ENCODE measurements at places on chromosomes 7 and 10.
A peak's percentile ranks its signal among the peaks of the same experiment; 100 is the strongest.

GRCh38 chr7:52473756-52474155 lies 561.7 kb upstream of the POM121L12 start:
- no peak for DNase-seq

DNA sequence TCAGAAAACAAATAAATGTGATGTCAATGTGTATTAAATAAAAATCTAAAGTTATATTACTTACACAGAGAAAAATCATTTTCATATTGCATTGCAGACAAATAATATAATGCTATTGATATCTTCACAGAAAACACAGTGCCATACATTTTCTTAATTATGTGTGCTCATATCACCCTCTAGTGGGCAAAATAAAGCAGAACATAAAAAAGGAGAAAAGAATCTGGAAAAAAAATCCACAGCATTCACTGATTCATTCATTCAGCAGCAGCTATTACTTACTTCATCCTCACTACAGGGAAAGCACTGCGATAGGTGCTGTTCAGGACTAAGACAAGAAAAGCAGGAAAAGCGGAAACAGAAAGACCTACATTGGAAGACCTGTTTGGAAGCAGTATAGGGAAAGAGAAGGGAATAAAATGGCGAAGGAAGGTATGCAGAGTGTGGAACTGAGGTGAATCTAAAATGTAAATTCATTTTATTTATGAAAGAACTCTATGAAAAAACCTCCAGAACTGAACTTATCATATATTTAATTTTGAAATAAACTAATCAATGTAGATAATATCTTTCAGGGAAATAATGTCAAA lies 73.2 kb downstream of the POT1 start:
- DNase-seq = no peak

GRCh38 chr7:79216236-79216635 lies 237.2 kb downstream of the MAGI2 start:
- DNase-seq = no peak

- DNase-seq = no peak
These were observed 528.5 kb upstream of the MGMT start for GRCh38 chr10:128938558-128938957.

DNA sequence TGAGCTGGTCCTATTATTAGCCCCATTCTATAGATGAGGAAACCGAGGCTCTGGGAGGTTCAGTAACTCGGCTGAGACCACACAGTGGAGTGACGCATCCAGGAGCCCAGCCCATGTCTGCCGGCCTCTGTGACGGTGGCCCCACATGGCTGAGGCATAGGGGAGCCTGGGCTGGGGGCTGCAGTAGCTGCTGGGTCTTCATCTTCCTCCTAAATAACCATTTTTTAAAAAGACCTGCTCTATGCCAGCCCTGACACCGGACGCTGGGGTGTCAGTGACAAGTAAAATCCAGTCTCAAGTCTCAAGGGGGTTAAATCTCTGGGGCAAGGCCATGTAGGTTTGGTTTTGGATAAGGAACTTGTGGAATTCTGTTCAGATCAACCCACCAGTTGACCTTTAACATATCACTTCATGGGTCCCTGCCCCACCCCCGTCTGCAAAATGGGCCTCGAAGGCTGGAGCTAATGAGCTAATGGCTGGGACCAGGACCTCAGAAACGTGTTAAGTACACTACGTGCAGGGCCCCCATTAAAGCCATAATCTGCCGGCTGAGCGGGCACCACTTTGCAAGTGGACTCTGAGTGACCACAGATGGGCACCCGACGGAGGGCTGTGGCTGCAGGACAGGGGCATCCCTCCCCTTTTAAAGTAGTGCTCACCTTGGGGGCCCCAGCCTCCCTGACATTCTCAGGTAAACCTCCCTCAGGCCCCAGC lies 136.5 kb upstream of the UNC5B start:
- peak; percentile 44 for DNase-seq

- DNase-seq = peak; percentile 95
These were observed at the start of gene INSIG1 for GRCh38 chr7:155297517-155298287. Gene INSIG1, plus strand, starts transcription at chr7:155297878. Its CDS starts 408 bp downstream, at chr7:155298286.

DNA sequence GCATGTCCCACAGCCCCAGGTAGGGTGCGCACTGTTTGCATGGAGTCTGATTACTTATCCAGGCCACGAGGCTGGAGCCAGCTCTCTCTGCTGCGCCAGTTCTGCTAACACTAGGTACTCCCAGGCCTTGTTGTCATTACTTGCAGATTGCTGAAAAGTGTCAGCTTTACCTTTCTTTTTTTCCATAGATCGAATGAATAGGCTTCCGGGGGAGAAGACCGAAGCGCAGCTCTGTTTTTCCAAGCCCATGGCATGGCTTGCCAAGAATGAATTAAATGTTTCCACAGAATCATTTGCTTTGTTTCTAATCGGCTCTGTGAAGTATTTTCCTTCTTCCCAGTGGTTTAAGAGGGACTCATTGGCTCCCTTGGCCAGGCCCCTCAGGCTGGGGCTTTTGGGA lies 285.8 kb downstream of the BMPER start:
- DNase-seq = no peak

DNA sequence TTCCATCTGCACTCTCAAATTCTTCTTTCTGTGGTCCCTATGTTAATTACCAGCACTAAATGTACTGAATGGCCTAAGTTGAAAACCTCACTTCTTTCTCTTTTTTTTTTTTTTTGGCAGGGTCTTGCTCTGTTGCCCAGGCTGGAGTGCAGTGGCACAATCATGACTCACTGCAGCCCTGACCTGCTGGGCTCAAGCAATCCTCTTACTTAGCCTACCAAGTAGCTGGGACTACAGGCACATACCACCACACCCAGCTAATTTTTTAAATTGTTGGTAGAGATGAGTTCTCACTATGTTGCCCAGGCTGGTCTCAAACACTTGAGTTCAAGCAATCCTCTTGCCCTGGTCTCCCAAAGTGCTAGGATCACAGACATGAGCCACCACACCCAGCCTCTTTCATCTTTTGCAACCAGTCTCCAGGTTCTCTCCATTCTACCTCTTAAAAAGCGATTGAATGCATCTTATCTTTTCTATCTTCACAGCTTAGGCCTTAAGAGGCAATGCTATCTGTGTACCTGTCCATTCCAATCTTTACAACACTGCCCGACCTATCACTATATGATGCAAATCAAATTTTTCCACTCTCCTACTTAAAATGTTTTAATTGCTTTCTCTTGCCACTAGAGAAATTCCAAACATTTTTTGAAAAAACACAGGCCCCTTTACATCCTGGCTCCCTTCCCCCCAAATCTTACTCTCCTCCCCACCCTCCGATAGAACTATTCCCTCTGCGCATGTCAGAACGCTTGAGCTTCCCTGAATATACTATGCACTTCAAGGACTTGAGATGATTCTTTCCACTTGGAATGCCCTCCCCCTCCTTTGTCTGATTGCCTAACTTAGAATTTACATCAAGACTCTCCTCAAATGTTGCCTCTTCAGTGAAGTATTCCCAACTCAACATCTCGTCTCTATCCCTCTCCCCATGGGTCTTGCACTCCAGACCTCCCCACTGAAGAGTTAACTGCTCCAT lies 6.0 kb downstream of the ICA1 start:
- DNase-seq = no peak

DNA sequence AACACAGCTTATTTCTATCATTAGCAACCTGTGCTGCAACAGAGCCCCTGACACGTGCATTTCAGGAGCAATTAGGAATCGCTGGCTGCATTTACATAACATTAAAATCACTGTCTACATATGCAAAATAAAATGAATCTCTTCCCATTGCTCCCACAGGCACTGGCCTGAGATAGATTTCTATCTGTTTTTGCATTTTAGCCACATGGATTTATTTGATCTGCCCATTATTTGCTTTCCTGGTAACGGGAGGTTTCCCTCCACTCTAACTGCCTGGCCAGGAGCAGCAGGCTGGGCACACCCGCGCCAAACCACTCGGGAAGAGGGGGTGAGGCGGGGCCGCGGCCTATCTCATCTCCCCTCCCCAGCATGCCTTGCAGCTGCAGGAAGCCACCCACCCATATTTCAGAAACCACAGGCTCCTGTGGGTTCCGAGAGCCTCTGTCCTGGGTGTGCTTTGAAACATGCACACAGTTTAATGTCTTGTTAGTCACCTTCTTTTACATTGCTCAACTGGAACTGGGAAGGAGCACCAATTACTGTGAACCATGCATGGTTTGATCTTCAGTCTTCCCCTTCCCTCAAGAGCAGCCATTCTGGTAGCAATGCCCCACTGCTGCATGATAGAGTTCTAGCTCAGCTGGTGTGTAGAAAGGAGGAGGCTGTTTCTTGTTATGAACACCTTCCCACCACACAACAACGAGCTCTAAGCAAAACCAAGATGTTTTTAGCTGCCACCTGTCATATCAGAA lies 37.7 kb upstream of the IKZF1 start:
- DNase-seq = no peak

DNA sequence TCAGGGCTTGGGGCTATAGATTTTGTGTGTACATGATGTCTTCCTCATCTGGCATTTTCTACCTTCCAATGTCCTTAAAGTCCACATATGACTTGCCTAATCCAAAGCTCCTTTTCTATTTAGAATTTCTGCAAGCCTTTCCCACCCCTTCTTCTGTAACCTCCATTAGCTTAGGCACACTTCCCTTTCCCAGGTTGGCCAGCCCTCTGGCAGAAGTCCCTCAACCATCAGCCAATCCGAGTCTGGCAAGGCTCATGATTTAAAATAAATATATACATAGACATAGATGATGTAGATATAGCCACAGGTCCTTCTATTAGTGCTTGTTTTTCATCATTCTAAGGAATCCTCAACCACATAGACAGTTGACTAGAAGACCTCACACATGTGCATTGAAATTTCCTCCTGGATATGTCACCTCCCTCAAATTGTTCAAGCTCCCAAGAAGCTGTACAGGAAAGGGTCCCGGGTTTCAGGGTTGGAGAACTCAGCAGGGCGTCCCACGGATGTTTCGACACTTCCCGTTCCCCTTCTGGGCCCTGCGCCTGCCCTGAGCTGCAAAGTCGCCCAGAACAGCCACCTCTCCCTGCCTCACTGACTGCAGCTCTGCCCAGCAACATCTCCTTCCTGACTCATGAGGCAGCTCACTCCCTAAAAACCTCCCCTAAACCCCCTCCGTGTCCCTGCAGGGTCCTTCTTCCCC lies 20.4 kb upstream of the PIK3AP1 start:
- DNase-seq = no peak

- no peak for DNase-seq
These were observed 74.8 kb downstream of the CDK6 start for GRCh38 chr7:92761391-92762097.

DNA sequence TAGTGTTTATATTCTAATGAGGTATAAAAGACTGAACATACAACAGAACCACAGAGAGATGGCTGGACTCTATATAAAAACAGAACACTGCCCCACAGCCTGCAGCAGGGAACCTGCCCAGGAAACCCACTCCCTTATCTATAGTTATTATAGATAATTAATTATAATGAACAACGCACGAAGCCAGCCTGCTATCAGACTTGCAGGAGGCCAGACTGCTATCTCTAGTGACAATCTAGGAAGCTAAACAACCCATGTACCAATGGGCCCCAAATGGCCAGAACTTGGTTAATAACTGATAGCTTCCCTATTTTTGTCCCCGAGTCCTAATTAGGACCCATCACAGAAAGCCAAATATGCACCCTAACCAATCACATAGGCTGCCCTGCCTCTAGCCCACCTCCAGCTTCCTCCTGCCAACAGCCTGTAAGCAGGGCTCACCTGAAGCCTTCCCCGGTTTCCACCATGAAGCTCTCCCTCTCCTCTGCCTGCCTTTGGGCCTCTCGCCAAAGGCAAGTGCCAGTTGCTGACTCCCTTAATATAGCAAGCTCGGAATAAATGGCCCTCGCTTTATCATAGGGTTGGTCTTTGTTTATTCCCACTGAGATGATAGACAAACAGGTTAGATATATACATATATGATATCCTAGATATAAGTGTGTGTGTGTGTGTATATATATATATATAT lies 74.5 kb downstream of the SYPL1 start:
- DNase-seq = no peak

All from ecto neural progenitor cell (in vitro differentiated cells).